Effector memory CD4-positive, alpha-beta T cell (primary cell): ENCODE measurements at places on chromosomes 16 and 17.

- no peak for DNase-seq
Observed at GRCh38 chr17:66469088-66469442, 166.7 kb downstream of the PRKCA start.

GRCh38 chr16:27761816-27762215 lies 211.9 kb downstream of the KATNIP start:
- no peak for DNase-seq

DNA sequence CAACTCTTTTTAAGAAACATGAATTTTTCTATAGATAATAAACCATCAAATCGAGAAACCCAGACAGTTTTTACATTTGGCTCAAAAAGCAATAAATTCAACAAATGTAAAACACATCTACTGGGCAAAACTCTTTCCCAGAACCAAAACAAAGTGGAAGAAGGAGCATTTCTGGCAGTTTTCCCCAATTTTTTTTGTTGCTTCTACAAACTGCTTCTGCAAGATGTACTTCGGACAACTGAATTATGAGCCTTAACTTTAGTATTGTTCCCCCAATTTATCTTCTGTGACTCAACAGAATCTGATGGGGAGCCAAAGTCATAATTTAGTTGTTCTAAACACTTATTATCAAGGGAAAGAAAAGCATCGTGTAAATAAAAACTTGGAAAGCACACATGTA lies 1047.2 kb downstream of the CDH11 start:
- no peak for DNase-seq

GRCh38 chr17:10666906-10667305 lies 9.8 kb upstream of the MYH3 start:
- no peak for DNase-seq

- DNase-seq: no peak
Observed at GRCh38 chr16:52466994-52467393, 79.9 kb downstream of the TOX3 start.

GRCh38 chr17:9414471-9414870 lies 161.1 kb downstream of the STX8 start:
- no peak for DNase-seq

DNA sequence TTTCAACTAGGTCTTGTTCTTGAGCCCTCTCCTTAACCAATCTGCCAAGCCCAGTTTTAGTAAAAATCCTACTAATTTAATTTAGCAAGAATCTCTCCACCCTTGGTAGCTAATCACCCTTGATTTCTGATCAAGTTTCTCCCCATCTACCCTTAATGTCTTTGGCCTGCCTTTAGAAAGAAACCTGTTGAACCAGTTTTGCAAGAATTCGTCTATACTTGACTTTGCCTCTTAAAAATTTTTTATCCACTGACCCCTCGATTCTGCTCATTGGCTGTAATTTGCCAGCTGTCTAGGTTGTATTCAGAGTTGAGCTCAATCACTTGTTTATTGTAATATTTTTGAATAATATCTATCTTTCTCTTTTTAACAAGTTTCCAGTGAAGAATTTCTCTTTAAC lies 1138.5 kb downstream of the CDH11 start:
- no peak for DNase-seq

GRCh38 chr17:71709946-71710345 lies 410.9 kb upstream of the SOX9 start:
- DNase-seq: no peak

- peak; percentile 18 for DNase-seq
Observed at GRCh38 chr16:10988164-10988803, 43.9 kb downstream of the CLEC16A start.

DNA sequence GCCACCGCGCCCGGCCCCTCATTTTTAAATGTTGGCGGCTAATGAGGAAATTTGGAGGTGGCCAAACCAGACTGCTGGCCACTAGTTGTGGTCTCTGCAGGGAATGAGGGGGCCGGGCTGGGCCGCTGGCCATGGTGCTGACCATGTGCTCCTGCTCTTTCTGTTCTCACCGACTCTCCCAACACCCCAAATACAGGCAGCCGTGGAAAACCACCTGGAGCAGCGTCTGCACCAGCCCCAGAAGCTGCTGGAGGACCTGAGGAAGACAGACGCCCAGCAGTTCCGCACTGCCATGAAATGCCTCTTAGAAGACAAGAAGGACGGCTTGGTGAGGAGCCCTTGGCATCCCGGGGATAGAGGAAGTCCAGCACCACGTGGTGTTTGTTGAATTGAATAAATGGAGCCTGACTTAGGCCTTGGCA lies 21.3 kb downstream of the OTOA start:
- no peak for DNase-seq

GRCh38 chr17:30095507-30096244 lies 20.9 kb upstream of the NSRP1 start:
- no peak for DNase-seq

DNA sequence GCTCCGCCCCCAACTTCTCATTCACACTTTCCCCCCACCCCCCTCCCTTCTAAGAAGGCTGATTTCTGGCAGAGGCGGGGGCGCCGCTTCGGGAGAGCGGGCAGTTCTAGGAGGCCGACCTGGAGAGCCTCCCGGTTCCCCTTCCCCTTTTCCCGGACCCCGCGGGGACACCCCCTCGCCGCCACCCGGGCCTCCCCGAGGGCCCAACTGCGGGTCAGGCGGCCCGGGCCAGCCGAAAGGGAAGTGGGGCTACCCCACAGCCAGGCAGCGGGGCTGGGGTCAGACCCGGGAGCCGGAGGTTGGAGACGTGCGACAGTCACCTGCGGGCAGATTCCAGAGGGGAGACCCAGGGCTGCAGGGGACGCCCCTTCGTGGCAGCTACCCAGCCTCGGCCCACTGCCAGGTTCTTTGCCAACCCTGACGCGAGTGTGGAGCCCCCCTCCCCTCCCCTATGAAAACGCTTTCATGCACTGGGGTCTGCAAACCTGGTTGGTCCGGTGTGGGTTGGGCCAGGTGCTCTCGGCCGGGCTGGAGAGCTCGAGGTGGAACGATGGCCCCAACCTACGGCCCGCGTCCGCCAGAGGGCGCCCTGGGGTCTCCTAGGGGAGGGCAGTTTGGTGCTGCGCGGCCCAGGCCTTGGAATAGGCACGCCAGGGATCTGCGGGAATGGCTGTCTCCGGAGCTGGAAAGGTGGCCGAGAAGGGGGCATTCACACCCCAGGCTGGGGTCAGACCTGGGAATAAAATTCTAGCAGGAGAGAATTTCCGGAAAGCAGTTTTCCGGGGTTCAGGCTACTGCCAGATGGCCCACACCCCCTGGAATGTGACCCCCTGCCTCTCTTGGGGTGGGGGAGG lies 721 bp upstream of the SOCS3 start:
- peak; percentile 70 for DNase-seq

DNA sequence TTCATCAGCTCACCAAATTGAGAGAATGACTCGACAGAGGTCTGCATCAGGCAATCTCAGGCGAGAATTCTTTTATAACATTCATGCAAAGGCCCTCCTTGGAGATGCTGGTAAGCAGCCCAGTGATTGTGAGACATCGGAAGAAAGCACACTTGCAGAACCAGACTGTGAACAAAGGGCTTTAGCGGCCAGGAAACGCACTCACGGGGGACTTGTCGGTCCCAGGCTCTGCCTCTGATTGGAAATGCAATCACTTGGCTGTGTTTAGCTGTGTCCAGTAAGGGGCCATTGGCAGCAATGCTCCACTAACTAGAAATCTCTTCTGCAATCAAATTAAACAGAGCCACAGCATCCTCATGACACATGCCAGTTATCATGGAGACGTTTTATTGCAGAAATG lies 226.7 kb upstream of the CDH13 start:
- DNase-seq: no peak

- no peak for DNase-seq
Observed at GRCh38 chr17:40312893-40313667, 4.1 kb downstream of the RARA start.

- no peak for DNase-seq
Observed at GRCh38 chr17:12599186-12599920, 66.3 kb upstream of the MYOCD start.

DNA sequence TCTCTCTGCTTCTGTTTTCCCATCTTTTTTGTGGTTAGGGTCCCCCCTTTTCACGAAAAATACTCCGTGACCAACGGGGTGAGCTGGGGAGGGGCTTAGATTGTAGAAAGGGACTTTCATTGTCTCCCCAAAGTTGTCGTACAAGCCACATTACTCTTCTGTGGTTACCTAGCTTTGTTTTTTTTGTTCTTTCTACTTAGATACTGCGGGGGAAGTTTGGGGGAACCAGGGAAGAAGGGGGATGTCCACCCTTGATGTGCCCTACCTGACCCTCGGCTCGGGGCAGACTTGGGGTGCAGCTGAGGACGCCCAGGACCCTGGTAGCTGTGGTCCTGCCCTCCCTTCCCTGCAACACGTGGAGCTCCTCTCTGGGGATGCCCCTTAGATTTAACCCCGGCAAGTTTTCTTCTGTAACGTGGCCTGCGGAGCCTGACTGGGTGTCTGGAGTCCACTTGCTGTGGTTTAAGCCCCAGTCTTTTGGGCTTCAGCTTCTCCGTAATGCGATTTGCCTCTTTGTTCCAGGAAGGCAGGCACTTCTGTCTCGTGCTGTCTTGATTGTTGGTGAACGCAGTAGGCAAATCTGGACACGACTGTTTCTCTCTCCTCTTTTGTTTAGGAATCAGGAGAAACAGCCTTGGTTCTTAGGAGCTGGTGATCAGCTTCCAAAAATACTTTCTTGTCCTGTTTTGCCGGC lies 892 bp downstream of the ABCC1 start:
- DNase-seq: peak; percentile 47

- no peak for DNase-seq
Observed at GRCh38 chr16:79307214-79307613, 293.3 kb downstream of the MAF start.

DNA sequence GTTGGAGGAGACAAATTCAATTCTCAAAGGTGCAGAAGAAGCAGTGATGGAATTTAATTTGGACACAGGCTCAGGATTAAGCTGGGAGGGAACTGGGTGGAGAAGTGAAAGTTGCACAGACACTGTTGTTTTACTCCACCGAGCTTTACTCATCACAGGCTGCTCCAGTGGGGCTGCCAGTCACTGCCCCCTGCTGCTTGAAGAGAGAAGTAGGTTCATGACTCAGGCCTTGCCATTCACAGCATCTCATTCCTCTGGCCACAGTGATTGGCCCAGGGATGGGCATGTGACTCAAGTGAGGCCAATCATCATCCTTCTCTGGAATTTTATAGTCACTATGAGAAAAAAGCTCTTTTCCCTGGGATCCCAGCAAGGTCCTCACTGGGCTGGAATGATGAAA lies 11.8 kb downstream of the GNAO1 start:
- peak; percentile 27 for DNase-seq

DNA sequence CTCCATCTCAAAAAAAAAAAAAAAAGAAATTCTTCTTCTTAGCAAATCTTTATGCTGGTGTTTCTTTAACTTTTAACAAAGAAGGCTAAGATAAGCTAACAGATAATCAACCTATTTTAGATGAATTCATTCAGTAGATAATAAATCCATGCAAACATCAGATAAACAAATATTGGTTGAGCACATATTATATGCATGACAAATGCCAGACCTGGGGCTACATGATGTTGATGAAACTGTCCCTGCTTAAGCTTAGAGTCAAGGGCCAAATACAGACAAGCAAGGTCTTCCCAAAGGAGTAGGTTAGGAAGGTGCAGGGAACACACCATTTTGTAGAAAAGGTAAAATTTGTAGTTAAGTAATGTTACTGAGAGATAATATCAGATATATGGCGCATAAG lies 6.7 kb upstream of the MAP2K6 start:
- DNase-seq: no peak

GRCh38 chr17:19763416-19763815 lies 15.3 kb upstream of the ALDH3A1 start:
- DNase-seq: no peak

- no peak for DNase-seq
Observed at GRCh38 chr16:6190776-6191175, 1093.2 kb upstream of the EEF2KMT start.

- no peak for DNase-seq
Observed at GRCh38 chr16:60064026-60064425, 1329.9 kb upstream of the GOT2 start.

GRCh38 chr17:28759256-28759865 lies 15.6 kb downstream of the TRAF4 start:
- DNase-seq: no peak

- DNase-seq: no peak
Observed at GRCh38 chr16:25250467-25250866, 7.2 kb downstream of the ZKSCAN2 start.

DNA sequence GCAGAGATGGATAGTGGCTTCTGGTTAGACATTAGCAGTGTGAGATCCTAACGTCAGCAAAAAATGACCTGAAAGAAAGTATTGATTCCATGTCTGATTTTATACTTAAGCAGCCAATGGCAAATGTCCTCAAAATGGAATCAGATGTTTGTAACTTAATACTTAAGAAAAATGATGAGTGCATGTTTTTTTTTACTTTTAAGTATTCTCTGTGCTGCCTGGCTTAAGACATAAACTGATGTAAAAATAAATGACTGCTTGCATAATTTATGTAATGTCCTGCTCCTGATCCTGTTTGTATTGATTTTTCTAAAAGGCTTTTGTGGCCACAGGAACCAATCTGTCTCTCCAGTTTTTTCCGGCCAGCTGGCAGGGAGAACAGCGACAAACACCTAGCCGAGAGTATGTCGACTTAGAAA lies 7.4 kb downstream of the CBFB start:
- no peak for DNase-seq

DNA sequence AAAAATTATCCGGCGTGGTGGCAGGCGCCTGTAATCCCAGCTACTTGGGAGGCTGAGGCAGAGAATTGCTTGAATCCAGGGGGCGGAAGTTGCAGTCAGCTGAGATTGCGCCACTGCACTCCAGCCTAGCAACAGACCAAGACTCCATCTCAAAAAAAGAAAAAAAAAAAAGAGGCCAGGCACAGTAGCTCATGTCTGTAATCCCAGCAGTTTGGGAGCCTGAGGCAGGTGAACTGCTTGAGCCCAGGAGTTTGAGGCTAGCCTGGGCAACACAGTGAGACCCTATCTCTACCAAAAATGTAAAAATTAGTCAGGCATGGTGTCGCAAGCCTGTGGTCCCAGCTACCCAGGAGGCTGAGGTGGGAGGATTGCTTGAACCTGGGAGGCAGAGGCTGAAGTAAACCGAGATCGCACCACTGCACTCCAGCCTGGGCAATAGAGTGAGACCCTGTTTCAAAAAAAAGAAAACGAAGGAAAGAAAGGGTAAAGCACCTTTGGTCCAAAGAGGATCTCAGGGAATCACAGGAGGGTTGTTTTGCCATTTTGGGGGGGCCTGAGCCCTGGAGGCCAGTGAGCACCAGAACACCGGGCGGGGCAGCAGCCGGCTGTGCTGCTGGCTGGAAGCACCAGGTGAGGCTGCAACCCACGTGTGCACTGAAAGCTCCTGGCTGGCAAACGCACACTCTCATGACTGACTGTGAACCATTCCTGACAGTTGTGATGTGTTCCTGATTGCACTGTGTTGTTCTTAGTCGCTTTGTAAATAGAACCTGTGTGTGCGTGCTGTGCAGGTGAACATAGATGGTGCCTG lies 18.4 kb downstream of the HS3ST6 start:
- no peak for DNase-seq
